Stimulated activated naive CD4-positive, alpha-beta T cell treated with Interleukin-2 at 50 U/mL for 16 hours (primary cell): ENCODE measurements at places on chromosomes 7 and 10.

DNA sequence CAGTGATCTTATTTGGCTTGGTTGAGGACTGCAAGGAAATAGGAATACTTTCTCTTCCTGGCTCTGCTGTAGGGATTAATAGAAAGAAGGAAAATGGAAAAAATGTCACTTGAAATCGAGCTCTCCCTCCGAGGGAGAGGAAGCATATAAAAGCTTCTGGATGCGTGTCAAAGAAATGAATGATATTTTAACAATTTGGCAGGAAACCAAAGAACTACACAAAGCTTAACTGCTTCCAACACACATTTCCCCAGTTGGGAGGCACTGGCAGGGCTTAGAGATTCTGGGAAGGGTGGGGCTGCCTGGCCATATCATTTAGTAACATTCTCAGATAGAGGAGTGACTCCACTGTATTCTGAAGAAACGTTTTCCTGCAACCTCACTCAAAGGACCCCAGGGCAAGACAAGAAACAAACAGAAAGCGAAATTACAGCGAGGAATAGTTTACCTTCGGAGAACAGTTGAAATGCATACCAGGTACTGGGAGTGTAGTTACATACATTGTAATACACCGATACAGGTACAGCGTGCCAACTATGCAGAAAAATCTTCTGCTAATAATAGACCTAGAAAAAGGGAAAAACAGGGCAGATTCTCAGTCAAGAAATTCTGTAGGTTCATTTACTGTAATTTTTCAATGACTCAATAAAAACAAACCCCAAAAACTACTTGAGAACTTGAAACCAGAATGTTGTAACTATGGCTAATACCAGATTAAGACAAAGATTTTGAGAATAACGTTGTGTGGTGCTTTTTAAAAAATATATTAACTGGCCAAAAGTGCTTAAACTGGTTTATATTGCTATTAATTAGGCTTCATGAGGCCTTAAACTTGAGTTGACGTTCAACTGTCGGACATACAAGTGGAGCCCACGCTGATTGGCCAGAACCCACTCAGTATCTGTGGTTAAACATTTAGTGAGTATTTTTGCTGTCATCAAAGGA, 75.7 kb upstream of the ASAH2 start:
- no peak for DNase-seq

DNA sequence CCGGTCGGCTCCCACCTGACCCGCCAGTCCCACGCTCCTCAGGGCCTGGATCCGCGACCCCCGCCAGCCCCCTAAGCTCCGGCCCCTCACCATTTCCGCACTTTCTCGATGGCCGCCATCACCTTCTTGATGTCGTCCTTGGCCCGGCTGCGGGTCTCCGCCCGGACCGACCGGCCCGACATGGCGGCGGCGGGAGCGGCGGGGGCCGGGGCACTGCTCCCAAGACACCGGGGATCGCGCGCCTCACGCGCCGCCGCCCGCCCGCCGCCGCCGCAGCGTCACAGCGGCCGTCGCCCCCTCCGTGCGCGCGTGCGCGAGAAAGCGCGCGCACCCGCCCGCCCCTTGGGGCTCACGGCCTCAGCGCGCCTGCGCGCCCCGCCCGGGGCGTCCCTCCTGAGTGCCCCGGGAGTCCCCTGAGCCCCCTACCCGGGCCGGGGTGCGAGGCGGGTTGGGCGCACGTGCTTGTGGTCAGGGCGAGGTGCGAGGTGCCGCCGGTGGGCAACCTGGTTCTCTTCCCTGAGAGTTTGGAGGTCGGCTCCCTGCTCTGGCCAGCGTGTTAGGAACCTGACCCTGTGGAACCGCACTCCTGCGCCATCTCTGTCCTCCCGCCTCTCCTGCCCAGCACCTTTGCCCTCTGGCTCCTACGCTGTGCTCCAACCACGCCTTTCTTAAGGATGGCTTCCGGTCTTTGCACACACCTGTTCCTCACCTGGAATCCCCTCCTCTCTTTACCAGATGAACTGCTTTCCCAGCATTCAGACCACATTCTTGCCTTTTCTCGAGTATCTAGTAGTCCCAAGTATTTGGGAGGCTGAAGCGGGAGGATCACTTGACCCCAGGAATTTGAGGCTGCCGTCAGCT, at the start of gene BCL7B:
Gene BCL7B (minus strand): TSS at position 294 of the 861 bp plus-strand sequence. CDS start 112 bp downstream, at position 182.
- DNase-seq: peak; percentile 70

DNA sequence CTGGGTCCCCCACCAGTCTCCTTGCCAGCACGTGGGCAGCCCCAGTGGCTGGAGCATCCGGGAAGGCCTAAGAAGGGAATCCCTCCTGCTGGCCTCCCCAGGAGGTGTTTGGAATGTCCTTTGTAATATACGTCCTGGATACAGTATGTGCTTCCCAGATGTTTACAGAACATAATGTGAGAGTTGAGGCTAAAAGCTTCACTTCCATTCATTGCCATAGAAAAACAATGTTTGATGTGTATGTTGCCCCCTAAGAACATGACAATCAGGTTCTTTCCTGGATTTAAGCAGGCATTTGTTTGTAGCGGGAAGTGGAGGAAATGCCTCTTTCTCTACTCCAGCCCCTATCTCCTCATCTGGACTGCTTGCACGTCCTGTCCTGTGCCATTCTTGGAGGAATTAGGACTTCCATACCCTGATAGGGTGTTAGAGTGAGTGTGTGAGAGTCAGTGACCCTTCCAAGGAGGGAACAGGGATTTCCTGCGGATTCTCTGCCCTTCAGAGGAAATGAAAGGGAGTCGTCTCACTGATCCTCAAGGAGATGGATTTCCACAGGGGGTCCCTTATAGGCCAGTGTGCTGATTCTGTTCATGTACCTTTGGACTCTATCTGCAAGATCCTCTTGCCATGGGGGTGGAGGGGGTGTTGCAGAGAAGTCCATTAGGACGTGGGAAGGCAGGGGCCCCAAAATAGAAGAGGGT, 1.2 kb downstream of the IGFBP1 start:
- DNase-seq: no peak

DNA sequence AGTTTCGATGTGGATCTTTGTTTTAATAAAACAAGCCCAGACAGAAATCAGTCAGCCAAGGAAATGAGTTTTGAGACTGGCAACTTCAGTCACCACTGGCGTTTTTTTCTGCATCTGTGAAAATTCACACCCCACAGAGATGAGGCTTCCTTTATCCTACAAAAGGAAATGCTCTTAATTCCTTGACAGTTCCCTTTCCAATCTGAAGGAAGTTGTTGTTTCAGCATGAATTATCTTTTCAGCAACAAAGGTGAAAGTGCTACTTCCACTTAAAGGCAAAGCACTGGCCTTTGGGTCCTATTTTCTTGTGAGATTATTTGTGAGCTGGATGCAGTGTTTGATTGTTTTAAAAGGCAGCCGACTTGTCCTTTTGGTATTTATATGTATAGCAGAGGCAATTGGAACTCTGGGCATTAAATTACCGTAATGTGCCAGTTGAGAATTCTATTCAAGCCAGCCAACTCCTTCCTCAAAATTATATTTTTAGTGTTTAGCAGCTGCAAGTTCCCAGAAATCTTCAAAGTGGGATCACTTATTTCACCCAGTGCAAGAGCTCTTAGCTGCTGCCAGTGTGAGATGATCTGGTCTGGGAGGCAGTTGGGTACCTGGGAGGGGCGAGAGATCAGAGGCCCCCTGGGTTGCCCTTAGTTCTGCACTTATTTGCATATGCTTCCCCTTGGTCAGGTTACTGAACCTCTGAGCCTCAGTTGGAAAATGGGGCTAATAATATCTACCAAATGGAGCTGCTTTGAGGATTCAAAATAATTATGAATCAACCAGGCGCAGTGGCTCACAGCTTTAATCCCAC, 427.1 kb downstream of the GALNT17 start:
- no peak for DNase-seq

GRCh38 chr10:121032460-121032859, 181.3 kb downstream of the WDR11 start:
- no peak for DNase-seq

DNA sequence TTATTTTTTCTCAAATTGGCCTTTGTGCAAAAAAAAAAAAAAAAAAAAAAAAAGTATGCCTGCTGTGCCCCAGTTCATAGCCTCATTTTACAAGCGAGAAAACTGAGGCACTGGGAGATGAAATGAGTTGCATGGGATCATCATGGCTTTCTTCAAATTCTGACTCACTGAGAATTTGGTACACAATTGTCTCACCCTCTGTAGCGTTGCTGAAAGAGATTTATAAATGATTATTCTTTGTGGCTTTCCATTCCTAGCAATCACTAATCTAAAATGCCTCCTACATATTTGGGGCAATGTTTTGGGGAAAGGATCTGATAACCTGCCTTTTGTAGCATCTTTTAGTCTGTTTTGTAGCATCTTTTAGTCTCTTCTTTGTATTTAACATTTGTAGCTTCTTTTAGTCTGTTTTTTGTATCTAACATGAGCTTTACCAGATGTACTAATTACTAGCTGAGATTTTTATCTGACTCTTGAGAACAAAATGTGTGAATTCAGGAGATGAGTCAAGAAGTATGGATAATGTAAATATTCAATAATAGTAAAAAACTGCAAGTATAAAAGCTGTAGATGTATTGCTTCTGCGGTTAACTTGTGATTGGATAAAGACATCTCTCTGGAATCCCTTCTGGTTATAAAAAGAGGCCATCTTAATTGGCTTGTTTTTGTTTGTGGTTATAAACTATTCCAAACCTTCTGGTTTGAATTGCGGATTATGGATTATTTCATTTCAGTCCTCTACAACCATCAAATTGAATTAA, 161.4 kb downstream of the ARID5B start:
- no peak for DNase-seq
